Keratinocyte (primary cell): ENCODE measurements at places on chromosomes 1 and 21.

- H3K27ac ChIP-seq, result no peak overlapping the region
- H3K4me3 ChIP-seq, result no peak overlapping the region
- no peaks in the 10 kb centered on the region for H3K36me3 ChIP-seq
Observed at GRCh38 chr1:213110349-213111300, 59.6 kb downstream of the RPS6KC1 start.

- peaks cover 10% of the 10 kb centered on the region for H3K4me1 ChIP-seq
- H3K36me3 ChIP-seq, result peaks cover 13% of the 10 kb centered on the region
- no peak overlapping the region for H3K27ac ChIP-seq
- H3K4me3 ChIP-seq, result no peak overlapping the region
- H3K27me3 ChIP-seq, result no peaks in the 10 kb centered on the region
Observed at GRCh38 chr1:232980355-232980978, 30.1 kb downstream of the NTPCR start.

DNA sequence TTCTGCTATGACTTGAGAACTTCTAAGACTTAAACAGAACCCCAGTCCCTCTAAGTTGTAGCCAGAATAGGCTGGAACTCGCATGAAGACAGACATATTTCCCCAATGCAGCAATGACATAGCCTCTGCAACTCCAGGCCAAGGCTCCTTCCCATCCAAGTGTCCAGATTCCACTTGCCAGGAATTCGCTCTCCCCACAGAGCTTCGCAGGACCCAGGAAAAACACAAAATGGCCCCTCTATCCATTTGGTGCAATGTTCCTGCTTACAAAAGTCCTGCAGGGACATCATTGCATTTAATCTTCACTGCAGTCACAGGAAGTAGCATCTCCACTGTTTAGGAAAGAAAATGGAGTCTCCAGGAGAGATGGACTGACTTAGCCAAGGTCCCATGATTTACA is 147.5 kb upstream of the KLHDC7A start:
- no peaks in the 10 kb centered on the region for H3K27me3 ChIP-seq
- no peak overlapping the region for H3K27ac ChIP-seq
- no peaks in the 10 kb centered on the region for H3K4me1 ChIP-seq

DNA sequence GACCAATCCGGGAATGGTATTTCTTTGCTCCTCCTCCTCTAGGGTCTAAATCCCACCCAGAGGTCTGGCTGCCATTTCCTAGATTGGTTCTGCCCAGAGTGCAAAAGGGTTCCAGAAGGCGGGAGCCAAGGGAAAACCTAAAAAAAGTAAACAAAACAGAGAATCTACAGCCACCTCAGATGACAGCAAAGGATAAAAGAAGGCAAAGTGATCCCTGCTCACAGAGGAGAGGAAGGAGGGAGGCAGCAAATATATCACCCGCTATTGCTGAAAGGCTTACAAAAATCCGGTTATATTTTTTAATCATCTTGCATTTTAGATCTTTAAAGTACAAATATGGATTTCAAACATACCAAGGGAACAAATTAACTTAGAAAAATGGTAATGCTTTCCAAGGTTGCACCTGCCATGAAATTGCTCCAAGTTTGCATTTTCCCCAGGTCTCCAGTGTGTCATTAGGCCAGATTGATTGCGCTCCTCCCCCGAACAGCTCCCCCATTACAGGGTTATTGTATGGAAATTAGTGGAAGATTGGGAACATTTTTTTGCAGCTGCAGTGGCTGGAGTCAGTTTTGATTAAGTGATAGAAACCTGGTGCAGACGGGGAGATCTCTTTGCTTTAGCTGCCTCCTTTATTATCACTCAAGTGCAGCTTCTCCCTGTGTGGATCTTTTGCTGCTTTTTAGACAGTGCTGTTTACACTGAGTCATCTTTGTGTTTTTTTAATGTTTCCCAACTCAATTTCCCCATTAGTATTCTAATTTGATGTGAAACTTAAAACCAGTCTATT is 280.5 kb upstream of the CAMK1G start:
- no peak for DNase-seq
- no peaks in the 10 kb centered on the region for H3K4me1 ChIP-seq
- no peaks in the 10 kb centered on the region for H3K27me3 ChIP-seq
- no peak overlapping the region for H3K4me3 ChIP-seq

GRCh38 chr1:28950449-28950848 is 36.1 kb downstream of the EPB41 start:
- no peaks in the 10 kb centered on the region for H3K27me3 ChIP-seq
- no peak overlapping the region for H3K27ac ChIP-seq

DNA sequence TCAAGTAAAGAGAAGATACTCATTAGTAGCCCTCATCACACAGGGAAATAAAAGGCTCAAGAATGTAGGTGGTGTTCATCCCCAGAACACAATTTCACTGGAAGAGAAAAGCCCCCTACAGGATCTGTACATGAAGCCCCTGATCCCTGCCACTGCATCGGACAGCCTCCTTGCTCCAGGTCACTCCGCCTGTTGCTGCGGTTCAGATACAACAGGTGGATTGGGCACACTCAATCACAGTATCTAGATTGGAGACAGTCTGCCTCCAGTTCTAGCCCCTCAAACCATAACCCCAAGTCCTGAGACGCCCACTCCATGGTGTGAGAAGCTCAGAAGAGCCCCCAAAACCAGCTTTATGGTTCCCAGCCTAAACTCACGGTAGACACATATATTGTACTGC is 1.1 kb downstream of the SLAMF9 start:
- peaks cover 30% of the 10 kb centered on the region for H3K4me1 ChIP-seq
- no peak overlapping the region for H3K4me3 ChIP-seq
- H3K27me3 ChIP-seq, result no peaks in the 10 kb centered on the region
- H3K36me3 ChIP-seq, result no peaks in the 10 kb centered on the region
- no peak overlapping the region for H3K27ac ChIP-seq

DNA sequence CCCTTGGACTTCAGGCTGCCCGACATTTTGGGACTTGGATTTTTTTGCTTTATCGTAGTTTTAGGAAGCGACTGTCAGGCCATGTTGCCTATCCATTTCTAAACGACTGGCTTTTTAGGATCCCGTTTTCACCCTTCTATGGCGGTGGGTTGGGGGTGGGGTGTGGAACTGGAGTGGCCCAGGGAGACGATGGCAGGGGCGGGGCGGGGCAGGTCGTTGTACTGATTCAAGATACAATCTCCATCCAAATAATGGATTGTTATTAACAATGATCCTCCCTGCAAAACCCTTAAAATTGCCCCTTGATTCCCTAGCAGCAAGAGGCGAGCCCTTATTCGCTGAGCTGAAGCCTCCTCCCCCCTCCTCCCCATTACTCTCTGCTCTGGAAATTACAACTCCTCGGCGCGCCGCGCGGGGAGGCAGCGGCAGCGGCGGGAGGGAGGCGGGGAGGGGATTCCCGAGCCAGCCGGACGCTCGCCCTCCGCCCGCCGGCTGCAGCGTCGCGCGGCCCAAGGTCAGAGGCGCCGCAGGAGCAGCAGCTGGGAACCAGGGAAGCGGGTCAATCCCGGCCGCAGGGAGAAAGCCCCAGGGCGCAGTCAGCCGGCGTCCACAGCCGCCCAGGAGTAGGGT is at the start of gene TRIM67:
TSS of gene TRIM67 (plus strand) at position 392 of the 630 bp plus-strand sequence. CDS start 912 bp downstream, outside the sequence.
- H3K4me3 ChIP-seq, result no peak within 1 kb of the TSS
- no peaks in the 10 kb centered on the region for H3K36me3 ChIP-seq
- H3K27me3 ChIP-seq, result peaks cover 53% of the 10 kb centered on the region
- H3K4me1 ChIP-seq, result no peaks in the 10 kb centered on the region
- DNase-seq, result no peak
- H3K27ac ChIP-seq, result no peak within 1 kb of the TSS

GRCh38 chr1:91650764-91651163 is 150.1 kb downstream of the CDC7 start:
- H3K4me3 ChIP-seq, result no peak overlapping the region
- peak; percentile 65 for DNase-seq
- peaks cover 5% of the 10 kb centered on the region for H3K4me1 ChIP-seq
- no peaks in the 10 kb centered on the region for H3K27me3 ChIP-seq

GRCh38 chr1:46369542-46370213 is 24.4 kb upstream of the FAAH start:
- DNase-seq, result no peak
- H3K36me3 ChIP-seq, result no peaks in the 10 kb centered on the region
- peak overlapping the region; percentile 6 for H3K27ac ChIP-seq
- H3K4me1 ChIP-seq, result peaks cover 12% of the 10 kb centered on the region
- H3K27me3 ChIP-seq, result no peaks in the 10 kb centered on the region

DNA sequence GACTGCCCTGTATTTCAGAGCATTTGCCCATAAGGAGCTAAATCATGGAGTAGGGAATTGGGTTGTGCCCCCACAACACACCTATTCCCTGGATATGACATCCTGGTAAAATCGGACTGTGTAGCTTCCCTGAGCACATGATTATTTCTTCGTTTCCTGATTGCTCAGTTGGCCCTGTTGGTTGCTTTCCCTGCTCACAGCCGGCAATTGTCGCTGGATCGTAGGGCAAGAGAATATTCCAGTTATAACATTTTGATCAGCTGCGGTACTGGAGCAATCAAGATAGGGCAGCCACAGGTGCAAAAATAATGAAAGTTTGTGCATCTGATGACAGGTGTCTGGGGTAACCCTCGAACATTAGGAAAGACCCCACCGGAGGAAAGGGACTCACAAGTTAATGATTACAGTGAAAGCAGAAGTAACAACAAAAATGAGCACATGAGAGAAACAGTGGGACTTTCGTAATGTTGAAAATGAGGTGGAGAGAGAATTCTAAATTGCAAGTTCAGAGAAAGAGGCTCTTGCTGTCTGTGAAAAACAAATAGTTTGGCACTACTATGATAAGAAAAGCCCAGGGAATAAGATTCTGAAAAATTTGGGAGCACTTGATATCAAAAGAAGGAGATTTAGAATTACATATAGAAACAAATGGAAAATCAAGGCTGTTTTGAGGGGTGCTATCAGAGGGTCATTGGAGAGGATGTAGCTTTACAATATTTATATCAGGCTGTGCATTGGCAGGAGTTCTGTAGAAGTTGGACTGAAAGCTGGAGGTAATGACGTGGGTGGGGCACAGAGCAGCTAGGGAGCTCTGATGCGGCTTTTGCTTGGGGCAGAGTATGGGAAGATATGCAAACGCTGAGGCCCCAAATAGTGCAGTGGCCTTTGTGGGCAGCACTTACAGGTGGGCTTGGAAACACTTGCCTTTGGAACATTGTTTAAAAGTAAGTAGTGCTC is at the start of gene MAB21L3:
TSS of gene MAB21L3 (plus strand) at position 833 of the 957 bp plus-strand sequence. CDS start 1,217 bp downstream, outside the sequence.
- H3K4me1 ChIP-seq, result peaks cover 44% of the 10 kb centered on the region
- H3K27ac ChIP-seq, result peak within 1 kb of the TSS; percentile 73
- no peaks in the 10 kb centered on the region for H3K36me3 ChIP-seq
- peak within 1 kb of the TSS; percentile 41 for H3K4me3 ChIP-seq
- H3K27me3 ChIP-seq, result no peaks in the 10 kb centered on the region
- no peak for DNase-seq

- DNase-seq, result no peak
- no peak overlapping the region for H3K27ac ChIP-seq
- H3K4me3 ChIP-seq, result no peak overlapping the region
- H3K36me3 ChIP-seq, result no peaks in the 10 kb centered on the region
- H3K27me3 ChIP-seq, result no peaks in the 10 kb centered on the region
Observed at GRCh38 chr1:115467196-115467595, 129.1 kb upstream of the NGF start.

- H3K4me1 ChIP-seq, result no peaks in the 10 kb centered on the region
- H3K4me3 ChIP-seq, result no peak overlapping the region
- no peaks in the 10 kb centered on the region for H3K27me3 ChIP-seq
- H3K36me3 ChIP-seq, result peaks cover 28% of the 10 kb centered on the region
- DNase-seq, result no peak
- H3K27ac ChIP-seq, result no peak overlapping the region
Observed at GRCh38 chr1:203823306-203823705, 27.9 kb downstream of the ZBED6 start.

DNA sequence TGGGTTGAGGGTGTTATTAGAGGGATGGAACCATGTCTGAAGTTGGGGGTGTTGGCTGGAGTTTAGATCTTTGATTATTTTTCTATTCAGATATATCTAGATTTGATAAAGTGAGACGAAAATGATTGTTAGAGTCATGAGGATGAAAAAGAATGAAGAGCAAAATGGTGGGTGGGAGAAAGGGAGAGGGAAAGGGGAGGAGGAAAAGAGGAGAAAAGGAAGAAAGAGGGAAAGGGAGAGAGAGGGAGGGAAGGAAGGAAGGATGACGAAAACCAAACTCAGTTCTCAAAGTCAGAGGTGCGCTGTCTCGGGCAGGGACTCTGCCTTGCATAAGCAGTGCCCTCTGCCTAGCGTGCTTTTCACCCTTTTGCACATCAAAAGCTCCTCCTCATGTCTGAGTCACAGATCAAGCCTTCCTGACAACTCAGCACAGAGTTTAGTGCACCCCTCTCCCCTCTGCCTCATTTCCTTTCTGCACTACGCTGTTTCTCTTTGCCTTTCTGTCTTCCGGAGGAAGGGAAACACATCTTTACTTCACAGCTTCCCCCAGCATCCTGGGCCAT is 225.8 kb upstream of the PROX1 start:
- DNase-seq, result no peak
- H3K4me3 ChIP-seq, result no peak overlapping the region
- H3K27me3 ChIP-seq, result no peaks in the 10 kb centered on the region
- H3K36me3 ChIP-seq, result no peaks in the 10 kb centered on the region
- no peaks in the 10 kb centered on the region for H3K4me1 ChIP-seq

- H3K27me3 ChIP-seq, result peaks cover 3% of the 10 kb centered on the region
- DNase-seq, result no peak
- H3K27ac ChIP-seq, result no peak overlapping the region
- H3K36me3 ChIP-seq, result no peaks in the 10 kb centered on the region
Observed at GRCh38 chr1:117753652-117754051, 147.8 kb downstream of the TENT5C start.

DNA sequence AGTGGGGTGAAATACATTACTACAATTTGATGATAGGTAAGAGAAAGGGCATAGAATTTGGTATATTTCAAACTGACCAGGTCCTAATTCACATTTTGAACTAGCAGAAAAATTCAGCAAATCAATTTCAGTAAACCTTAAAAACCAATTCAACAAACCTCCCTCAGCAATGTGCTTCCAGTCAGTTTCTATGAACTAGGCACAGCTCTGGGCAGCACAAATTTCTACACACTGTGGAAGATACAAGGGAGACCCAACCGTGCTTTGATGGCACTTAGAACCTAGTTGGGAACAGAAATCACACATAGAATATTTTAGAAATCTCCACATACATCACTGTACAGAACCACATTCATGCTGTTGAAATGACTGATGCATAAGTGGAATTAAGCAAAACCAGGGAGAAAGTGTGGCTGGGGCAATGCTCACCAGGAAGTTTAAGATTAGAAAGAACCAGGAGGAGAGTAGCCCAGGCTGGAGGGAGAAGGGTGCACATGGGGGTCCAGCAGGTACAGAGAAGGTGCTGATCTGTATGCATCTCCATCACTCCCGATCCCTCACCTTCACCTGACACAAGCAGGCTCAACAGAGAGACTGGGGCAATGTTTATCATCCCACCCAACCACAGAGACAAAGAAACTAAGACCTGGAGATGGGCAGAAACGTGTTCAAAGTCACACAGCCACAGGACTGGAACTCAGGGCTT is 14.8 kb downstream of the C1orf226 start:
- no peaks in the 10 kb centered on the region for H3K36me3 ChIP-seq
- no peak overlapping the region for H3K27ac ChIP-seq
- peaks cover 7% of the 10 kb centered on the region for H3K27me3 ChIP-seq
- no peak overlapping the region for H3K4me3 ChIP-seq

- H3K36me3 ChIP-seq, result no peaks in the 10 kb centered on the region
- DNase-seq, result no peak
- H3K27me3 ChIP-seq, result no peaks in the 10 kb centered on the region
- H3K4me3 ChIP-seq, result no peak overlapping the region
- H3K27ac ChIP-seq, result no peak overlapping the region
Observed at GRCh38 chr21:14116080-14116481, 94.7 kb downstream of the LIPI start.
